A549 treated with Mapracorat at 1 μM for 4 hours (cell line): ENCODE measurements at places on chromosomes 13 and 19. TPM values are rescaled to one million over a fixed set of nuclear protein-coding genes. Genes with fewer than 3 reads are reported as not detected.

The SERP2 gene
- total RNA-seq = not detected in 5 replicates

The ZNF177 gene
- 0.30 to 0.76 TPM (median 0.41 TPM) in 5 replicates for total RNA-seq

The ZNF565 gene
- total RNA-seq = 3.9 to 5.2 TPM (median 4.3 TPM) in 5 replicates

The LSR gene
- total RNA-seq = 7.5 to 13.2 TPM (median 10.2 TPM) in 5 replicates

The MCF2L gene
- total RNA-seq = 0.28 to 0.50 TPM (median 0.41 TPM) in 5 replicates

The C1QTNF9 gene
- not detected in 5 replicates for total RNA-seq

The NCAN gene
- 0.05 to 0.16 TPM (median 0.05 TPM) in 4 of 5 replicates, not detected in the other for total RNA-seq

The THSD8 gene
- total RNA-seq = 7.7 to 15.0 TPM (median 11.7 TPM) in 4 of 5 replicates, not detected in the other

The RNF113B gene
- not detected in 5 replicates for total RNA-seq

The DBP gene
- total RNA-seq = 1.0 to 2.9 TPM (median 2.5 TPM) in 5 replicates

The CYSLTR2 gene
- total RNA-seq = not detected in 5 replicates

The LILRA1 gene
- total RNA-seq = not detected in 5 replicates

The SGTA gene
- 55.7 to 80.0 TPM (median 69.8 TPM) in 5 replicates for total RNA-seq
